ENCODE measurements at places on chromosomes 7 and 10.

GRCh38 chr10:80614576-80615416 is 77.1 kb downstream of the SH2D4B start:
- DNase-seq, result no peak

- no peak for DNase-seq
These were observed 344.9 kb upstream of the CHRM2 start for GRCh38 chr7:136523571-136523970.

- no peak for DNase-seq
These were observed 75.2 kb downstream of the DNAJB6 start for GRCh38 chr7:157412021-157412443.

- DNase-seq, result no peak
These were observed 25.6 kb downstream of the PAPOLB start for GRCh38 chr7:4836206-4836661.

DNA sequence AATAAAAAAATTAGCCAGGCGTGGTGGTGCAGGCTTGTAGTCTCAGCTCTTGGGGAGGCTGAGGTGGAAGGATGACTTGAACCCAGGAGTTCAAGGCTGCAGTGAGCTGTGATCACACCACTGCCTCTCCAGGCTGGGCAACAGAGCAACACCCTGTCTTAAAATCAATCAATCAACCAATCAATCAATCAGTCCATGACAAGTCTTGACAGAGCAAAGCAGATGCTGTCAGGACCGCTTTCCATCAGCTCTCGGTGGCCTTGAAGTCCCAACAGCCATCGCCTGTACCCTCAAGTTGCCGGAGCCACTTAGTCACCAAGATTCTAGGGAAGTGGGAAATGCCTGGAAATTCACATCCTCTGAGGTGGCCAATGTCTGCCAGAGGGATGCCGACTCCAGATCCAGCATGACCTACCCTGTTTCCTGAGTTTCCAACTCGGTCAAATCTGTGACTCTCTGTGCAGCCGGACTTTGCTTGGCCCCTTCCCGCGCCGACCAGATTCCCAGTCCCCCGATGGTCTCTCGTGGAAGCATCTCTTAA is 871 bp upstream of the CCL24 start:
- DNase-seq, result no peak

DNA sequence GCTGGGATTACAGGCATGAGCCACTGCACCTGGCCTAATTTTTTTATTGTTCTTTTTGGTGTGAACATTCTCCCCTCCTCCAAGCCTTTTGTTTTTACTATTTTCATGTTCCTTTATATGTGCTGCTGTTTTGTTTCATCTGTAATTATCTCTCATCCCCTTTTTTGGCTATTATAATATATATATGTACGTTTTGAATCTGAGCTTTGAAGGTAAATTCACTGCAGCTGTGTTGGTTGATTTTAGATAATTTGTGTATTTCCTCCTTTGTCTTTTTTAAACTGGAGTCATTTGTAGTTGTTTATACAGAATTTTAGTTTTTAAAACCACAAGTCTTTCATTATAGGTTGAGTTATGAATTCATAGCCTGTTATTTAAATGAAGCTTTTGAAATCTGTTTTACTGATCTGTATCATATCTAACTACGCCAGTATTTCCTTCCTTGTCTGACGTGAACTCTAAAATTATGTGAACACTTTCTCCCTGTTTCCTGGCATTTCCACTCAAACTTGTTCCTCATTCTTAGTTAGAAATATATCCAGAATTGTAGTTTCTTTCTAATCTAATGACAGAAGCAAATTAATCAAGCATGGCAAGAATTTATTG is 54.9 kb downstream of the PTEN start:
- DNase-seq, result peak; percentile 78

DNA sequence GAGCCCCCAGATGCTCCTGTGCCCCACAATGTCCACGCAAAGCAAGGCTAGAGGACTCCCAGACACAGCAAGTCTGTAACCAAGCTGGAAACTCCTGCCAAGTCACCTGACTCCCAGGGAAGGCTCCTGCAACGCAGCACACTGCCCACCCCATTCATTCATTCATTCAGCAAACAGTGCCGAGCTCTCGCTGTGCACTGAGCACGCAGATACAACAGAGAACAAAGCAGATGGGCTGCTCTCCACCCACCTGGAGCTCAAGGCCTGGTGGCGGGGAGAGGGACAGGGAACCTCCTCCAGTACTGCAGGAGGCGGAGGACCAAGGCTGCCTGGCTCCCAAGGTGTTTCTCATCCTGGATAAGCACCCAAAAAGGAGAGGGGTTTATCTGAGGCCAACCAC is 8.6 kb downstream of the KCNH2 start:
- DNase-seq, result no peak

DNA sequence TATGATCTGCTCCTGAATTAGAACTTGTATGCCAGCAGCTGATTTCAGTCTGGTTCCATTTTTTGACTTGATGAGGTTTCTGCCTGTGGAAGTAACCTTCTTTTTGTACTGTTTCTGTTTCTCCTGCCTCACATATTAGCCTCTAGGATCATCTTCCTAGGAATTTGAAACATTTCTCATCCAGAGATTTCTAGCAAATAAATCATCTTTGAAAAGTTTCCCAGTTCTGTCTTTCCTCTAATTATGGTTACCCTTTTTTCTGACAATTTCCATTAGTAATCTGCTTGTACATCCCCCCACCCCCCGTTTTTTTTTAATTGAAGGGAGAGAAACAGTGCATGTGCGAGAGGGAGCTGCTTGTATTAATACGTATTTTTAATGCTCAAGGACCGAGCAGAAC is 92.2 kb downstream of the NRF1 start:
- no peak for DNase-seq

GRCh38 chr10:15120523-15120922 is 23.4 kb downstream of the RPP38 start:
- no peak for DNase-seq

DNA sequence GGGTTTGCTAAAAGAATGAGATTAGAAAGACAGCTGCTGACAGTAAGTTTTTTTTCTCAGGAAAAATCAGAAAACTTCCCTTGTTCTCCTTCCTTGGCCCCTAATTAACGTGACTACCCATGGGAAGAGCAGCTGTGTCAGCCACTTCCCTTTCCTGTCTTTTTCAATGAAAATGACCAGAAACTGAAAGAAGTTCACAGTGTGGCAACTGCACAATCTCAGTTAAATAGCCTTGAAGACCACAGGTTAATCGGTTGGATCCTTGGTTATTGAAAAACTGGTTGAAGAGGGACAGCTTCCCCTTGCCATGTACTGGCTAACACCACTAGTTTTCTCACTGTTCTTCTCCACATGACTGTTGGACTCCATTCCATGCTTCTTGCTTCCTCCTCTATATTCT is 148.8 kb upstream of the AGR3 start:
- no peak for DNase-seq

GRCh38 chr7:12746211-12746610 is 58.8 kb downstream of the ARL4A start:
- DNase-seq, result no peak

DNA sequence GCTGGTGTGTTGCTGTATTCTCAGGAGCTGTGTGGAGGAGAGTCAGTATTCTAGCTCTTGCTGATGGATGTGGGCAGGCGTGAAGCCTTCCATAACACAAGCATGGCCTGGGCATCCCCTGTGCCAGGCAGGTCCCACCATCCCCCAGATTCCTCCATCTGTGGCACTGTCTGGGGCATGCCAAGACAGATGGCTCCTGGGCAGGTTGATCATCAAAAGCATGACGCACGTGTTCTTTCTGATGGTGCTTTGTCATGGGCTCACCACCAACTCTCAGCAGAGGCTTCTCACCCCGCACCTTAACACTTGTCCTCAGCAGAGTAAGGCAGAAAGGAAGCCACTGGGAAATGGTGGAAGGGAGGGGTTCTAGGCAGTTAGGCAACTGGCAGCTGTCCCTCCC is 364.3 kb downstream of the PLXNA4 start:
- DNase-seq, result no peak

GRCh38 chr7:143463556-143463955 is 14.1 kb upstream of the TAS2R41 start:
- peak; percentile 39 for DNase-seq

GRCh38 chr7:116717137-116717536 is 45.1 kb downstream of the MET start:
- no peak for DNase-seq

DNA sequence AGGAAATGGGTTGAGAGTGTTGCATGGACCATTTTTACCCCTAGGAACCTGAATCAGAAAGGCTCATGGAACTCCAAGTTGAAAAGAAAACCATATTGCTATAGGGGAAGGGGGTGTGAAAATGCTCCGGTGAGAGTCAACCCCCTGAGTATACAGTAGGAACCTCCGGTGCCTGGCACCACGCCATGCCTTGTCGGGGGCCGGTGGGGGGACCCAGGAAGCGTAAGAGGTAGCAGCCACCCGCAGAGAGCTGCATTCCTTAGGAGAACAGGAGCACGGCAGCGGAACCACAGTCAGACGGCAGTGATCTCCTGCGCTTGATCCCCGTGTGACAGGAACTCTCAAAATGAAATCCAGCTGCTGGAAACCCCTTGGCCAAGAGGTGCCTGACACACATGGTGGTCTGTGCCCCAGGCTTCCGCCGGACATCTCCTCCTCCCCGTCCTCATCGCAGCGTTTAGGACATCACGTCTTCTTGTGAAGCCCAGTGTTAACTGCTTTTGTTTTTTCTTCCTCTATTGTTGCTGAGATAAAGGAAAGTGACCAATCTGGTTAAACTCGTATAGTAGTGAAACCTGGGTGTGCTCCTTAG is 186.8 kb downstream of the CELF2 start:
- DNase-seq, result no peak

DNA sequence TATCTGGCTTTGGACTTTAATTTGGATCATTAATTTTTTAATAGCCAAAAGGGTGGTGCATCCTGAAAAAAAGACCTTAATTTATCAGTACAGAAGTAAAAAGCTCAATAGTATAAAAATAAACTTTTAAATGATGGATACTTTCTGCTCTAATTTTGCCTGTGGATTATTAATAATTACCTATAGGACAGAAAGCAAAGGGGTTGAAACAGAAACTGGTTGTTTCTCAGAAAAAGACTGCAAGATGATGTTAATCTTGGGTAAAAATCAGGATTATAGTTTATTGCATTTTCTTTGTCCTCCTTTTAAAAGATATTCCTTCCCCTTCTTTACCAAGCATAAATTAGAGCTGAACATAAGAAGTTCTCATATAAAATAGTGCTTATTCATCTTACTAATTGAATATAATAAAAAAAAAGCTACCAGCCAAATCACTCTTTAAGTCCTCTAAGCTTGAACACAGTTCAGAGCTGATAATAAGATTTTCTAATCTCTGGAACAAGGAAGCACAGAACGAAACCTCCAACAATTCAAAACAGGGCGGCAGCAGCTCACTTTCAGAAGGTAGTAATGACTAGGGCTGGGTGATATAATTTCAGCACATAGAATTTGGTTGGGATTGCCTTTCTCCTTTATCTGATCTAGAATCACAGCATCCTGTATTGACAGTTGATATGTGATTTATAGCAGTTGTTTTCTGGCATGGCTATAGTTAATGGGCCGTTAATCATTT is 8.1 kb upstream of the GPR85 start:
- DNase-seq, result no peak

DNA sequence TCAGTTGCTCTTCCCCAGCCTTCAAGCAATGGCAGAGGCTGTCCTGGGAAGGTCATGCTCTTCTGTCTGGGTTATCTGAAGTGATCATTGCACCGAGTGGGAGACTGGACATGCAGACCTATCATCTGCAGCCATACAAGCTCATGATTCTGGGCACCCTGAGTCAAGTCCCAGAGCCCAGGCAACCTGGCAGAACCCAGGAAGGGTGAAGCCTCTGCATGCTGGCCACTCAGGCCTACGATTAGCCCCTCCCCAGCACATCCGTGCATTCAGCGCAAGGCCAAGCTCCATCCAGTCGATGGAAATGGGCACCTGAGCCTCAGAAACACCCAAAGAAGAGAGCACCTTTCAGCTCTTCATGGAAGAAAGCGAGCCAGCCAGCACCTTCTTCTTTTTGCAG is 261.8 kb downstream of the PAXIP1 start:
- DNase-seq, result no peak

- no peak for DNase-seq
These were observed 1.6 kb downstream of the FOXL3 start for GRCh38 chr7:291373-292092.

DNA sequence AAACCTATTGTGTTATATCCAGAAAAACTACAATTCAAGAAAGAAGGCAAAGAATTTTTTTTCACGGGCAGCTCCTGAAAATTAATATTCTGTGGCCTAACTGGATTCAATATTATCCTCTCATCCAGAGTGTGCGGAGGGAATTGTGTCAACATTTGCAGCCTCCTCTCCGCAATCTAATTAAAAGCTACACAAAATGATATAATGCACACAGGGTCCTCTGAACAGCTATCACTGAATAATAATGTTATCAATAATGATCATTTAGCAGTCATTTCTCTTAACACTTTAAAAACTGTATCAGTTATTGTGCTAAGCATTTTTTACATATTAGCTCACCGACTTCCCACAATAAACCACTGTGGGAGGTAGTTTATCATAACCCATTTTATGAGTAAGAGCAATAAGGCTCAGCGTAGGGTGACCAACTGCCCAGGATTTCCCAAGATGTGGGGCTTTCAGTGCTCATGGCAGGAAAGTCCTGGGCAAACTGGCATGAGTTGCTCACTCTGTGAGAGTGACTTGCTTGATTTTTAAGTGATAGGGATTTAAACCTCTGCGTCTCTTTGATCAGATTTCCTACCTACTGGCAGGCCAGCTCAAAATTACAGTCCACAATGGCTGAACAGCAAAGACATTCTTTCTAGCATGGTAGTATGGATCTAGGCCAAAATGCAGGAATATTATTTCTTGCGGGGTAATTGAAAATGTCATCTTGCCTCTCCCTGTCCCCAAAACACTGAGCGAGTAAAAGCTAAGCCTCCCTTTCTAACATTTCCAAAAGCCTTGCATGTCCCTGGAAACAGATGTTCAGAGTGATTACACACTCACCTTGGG is 65.7 kb downstream of the AOAH start:
- peak; percentile 10 for DNase-seq

GRCh38 chr7:139842401-139843210 is 13.5 kb downstream of the TBXAS1 start:
- DNase-seq, result no peak

GRCh38 chr10:123470336-123470921 is 195.7 kb upstream of the GPR26 start:
- DNase-seq, result no peak

GRCh38 chr7:17462131-17462631 is 163.7 kb downstream of the AHR start:
- no peak for DNase-seq

DNA sequence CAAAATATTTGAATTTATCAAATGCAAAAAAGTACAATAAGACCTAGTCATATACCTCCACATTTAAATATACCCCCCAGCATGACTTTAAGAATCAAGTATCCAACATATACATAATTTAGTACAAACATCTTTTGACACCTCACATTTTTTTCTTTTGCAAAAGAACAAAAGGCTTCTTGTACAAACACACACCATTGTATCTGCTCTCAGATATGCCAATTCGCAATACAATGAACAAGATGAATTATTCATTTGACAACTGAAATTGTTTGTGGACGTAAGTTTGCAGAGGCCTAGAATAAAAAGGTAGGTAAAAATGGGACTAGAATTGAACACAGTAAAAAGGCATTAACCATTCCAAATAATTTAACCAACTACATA is 154.4 kb downstream of the CACNA2D1 start:
- no peak for DNase-seq

All from common myeloid progenitor, CD34-positive (primary cell).